ENCODE measurements at places on chromosomes 5 and 9. TPM values are rescaled to one million over a fixed set of nuclear protein-coding genes. Genes with fewer than 3 reads are reported as not detected.

The MARCOL gene
- total RNA-seq = not detected

The NRG2 gene
- 0.42 TPM for total RNA-seq

The PCDHA9 gene
- not detected for total RNA-seq

The NKD2 gene
- total RNA-seq = 4.2 TPM

The VCAN gene
- total RNA-seq = 0.45 TPM

The IQGAP2 gene
- 118 TPM for total RNA-seq

The CARTPT gene
- not detected for total RNA-seq

The ZNF474 gene
- 0.35 TPM for total RNA-seq

DNA sequence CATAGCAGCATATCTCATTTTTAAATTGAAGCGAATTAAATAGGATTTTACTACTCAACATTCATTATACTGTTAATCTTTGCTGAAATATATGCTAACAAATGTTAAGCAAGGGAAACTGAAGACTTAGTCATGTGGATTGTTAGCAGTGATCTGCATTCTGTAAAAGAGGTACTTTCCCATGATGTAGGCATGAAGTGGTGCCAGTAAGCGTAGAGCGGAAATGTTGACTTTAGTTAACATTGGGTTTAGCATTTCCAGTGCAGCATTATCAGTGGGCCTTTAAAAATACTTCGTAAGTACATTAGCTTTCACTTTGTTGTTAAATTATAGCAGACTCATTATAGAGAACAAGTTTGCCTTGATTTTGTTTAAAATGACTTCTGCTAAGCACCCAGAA, 130.3 kb downstream of the CDC42SE2 start:
- H3K4me1 ChIP-seq = peaks cover 82% of the 10 kb centered on the region
- H3K27me3 ChIP-seq = no peaks in the 10 kb centered on the region
- peaks cover 79% of the 10 kb centered on the region for H3K36me3 ChIP-seq
- peak; percentile 71 for DNase-seq
- H3K27ac ChIP-seq = peak overlapping the region; percentile 88

DNA sequence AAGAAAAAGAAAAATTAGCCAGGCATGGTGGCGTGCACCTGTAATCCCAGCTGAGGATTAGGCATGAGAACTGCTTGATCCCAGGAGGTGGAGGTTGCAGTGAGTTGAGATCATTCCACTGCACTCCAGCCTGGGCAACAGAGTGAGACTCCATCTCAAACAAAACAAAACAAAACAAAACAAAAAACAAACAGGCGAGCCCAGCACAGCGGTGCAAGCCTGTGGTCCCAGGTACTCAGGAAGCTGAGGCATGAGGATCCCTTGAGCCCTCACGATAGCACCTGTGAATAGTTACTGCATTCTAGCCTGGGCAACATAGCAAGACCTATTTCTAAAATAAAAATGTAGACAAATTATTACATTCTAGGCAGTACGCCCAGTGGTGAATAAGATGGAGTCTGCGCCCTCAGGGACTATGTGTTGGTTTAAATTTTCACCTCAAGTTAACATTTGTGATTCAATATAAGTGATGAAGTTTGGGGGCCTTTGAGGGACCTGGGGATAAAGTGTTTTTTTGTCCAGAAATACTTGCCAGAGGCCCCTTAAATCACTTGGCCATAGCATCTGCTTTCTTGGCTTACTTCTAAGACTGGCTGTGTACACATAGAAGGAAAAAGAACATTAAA, 3.4 kb upstream of the GAPVD1 start:
- no peak overlapping the region for H3K4me3 ChIP-seq
- DNase-seq = no peak

DNA sequence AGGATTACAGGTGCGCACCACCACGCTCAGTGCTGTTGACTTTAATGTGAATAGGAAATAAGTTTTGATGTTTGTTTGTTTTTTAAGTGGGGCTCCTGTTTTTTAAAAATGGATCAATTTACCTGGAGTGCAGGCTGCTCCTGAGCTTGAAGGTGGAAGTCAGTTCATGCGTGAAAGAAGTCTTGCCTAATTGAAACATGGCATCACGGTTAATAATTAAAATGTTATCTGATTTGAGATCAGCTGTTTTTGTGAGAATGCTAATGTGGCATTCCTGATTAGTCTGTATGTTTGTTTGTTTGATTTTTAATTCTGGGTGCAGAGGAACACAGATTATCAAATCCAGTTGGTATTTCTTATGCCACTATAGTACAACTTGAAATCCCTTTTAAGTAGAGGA, 6.5 kb downstream of the SFXN1 start:
- peaks cover 85% of the 10 kb centered on the region for H3K4me1 ChIP-seq
- no peak overlapping the region for H3K27ac ChIP-seq
- no peak overlapping the region for H3K4me3 ChIP-seq
- no peak for DNase-seq

- no peaks in the 10 kb centered on the region for H3K27me3 ChIP-seq
- no peaks in the 10 kb centered on the region for H3K4me1 ChIP-seq
- DNase-seq = no peak
- H3K36me3 ChIP-seq = no peaks in the 10 kb centered on the region
- no peak overlapping the region for H3K4me3 ChIP-seq
- H3K27ac ChIP-seq = no peak overlapping the region
Measured at GRCh38 chr9:82498541-82499317, 510.2 kb downstream of the SPATA31D1 start.

DNA sequence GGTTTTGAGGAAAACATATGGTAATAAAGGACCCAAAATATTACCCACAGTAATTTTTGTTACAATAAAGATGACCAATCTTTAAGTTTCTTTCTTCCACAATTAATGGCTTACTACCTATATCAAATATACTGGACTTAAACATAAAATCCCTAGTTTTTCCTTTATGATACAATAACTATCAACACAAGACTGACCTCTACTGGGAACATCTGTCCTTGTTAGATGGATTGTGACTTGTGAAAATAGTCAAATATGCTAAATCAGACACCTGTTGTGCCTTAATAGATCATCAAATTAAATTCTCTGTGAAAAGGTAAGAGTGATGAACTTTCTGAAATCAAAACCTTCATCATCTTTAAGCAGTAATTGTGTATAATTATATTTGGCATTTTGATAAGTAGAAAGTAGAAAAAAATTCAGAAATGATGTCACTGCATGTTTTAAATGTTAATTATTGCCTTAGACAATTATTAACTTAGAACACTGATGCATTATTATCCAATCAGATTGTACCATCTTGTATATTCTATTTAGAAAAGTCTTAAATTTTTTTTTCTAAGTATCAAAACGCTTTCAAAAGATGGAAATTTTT, 113.6 kb downstream of the DEPDC1B start:
- no peaks in the 10 kb centered on the region for H3K27me3 ChIP-seq
- H3K27ac ChIP-seq = no peak overlapping the region
- H3K4me3 ChIP-seq = no peak overlapping the region
- H3K36me3 ChIP-seq = no peaks in the 10 kb centered on the region
- peaks cover 2% of the 10 kb centered on the region for H3K4me1 ChIP-seq

GRCh38 chr9:130073373-130073772, 19.7 kb downstream of the GPR107 start:
- H3K27me3 ChIP-seq = no peaks in the 10 kb centered on the region
- H3K36me3 ChIP-seq = peaks cover 16% of the 10 kb centered on the region
- H3K27ac ChIP-seq = no peak overlapping the region

DNA sequence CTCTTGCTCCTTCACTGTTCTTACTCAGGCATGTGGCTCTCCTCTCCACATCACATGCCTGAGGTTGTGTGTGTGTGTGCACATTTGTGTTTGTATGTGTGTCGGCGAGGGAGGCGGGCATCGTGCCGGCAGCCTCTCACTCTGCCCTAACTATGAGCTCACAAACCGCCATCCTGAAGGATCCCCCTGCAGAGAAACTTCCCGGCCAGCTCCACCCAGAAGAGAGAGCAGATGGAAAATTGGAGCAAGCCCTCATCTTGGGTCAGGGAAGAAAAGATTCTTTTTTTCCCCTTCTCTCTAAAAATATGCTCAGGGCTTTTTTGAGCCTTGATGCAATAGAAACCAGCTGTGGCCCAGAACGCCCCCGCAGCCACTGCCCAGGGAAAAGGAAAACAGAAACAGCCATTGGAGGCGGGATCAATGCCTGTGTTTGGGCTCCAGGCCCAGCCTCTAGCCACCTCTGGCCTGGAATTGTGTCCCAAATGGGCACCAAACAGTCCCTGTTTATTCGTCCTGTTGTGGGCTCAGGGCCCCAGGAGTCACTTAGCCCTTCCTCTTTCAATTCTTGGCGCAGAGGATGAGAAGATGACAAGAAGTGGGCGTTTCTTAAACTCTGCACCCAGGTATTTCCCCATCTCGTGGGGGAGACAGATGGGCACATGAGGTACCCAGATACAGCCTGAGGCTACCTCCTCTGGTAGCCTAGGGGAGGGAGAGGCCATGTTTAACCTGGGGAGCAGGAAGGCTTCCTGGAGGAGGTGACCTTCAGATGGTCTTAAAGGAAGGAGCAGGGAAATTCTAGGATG, 151.5 kb downstream of the RGS3 start:
- H3K36me3 ChIP-seq = no peaks in the 10 kb centered on the region
- peaks cover 13% of the 10 kb centered on the region for H3K4me1 ChIP-seq
- H3K4me3 ChIP-seq = no peak overlapping the region
- H3K27ac ChIP-seq = no peak overlapping the region
- no peaks in the 10 kb centered on the region for H3K27me3 ChIP-seq

DNA sequence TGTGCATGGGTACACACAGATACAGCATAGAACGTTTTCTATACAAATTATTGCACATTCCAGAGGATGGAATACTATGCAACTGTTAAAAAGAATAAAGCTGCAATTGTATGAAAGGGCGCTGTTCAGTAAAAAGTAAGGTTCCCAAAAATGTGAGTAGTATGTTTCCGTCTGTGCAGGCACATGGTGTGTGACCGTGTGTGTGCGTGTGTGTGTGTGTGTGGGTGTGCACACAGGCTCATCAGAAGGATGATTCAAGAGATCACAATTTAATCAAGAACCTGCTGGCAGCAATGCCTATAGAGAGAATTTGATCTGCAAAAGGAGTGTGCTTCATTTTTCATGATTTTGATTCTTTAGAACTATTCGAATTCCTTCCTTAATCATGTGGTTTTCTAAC, 76.3 kb downstream of the SEMA4D start:
- peak overlapping the region; percentile 30 for H3K4me3 ChIP-seq
- peak overlapping the region; percentile 97 for H3K27ac ChIP-seq
- H3K4me1 ChIP-seq = peaks cover 99% of the 10 kb centered on the region
- DNase-seq = no peak
- H3K36me3 ChIP-seq = peaks cover 63% of the 10 kb centered on the region

DNA sequence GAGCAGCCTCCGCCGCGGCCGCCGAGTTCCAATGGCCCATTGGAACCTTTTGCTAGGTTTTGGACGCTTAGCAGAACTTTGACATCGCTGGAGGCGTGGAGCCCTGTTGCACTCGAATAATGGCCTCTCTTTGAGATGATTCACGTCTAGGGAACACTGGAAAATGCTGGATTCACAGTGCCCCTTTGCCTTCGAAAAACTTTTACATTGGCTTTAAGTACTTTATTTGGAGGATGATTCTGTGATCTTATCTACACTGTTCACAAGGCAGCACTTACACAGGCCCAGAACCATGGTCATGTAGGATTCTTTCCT, 536 bp upstream of the PPIC start:
- peaks cover 11% of the 10 kb centered on the region for H3K4me1 ChIP-seq
- H3K36me3 ChIP-seq = no peaks in the 10 kb centered on the region
- DNase-seq = no peak

DNA sequence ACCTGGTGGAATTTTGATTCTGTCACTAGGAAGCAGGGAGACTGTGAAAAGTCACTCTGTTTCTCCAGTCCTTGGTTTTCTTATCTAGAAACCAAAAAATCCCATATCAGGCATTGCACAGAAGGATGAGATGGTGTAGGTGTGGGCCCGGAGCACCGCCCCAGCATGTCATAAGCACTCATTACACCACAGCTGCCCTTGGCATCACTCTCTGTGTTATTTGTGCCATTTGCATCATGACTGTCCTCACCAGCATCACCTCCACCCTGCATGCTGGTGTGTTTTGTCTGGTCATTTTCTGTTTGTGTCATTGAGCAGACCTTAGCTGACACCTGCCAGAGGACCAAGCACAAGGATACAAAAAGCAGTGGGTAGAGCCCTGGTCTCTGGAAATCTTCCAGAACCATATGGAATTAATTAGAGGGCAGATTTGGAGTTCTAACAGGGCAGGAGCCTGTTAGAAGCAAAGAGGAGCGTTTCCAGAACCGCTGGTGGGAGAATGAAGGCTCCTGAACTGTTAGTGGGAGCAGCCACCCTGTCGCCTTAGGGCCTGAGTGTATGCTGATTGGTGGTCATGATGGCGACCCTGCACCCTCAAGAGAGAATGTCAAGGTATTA, 99.3 kb downstream of the AMBP start:
- H3K4me3 ChIP-seq = no peak overlapping the region
- no peaks in the 10 kb centered on the region for H3K27me3 ChIP-seq
- no peaks in the 10 kb centered on the region for H3K4me1 ChIP-seq
- H3K27ac ChIP-seq = no peak overlapping the region
- no peak for DNase-seq

- no peaks in the 10 kb centered on the region for H3K4me1 ChIP-seq
- no peak overlapping the region for H3K27ac ChIP-seq
- no peak for DNase-seq
- H3K36me3 ChIP-seq = no peaks in the 10 kb centered on the region
- H3K4me3 ChIP-seq = no peak overlapping the region
- peaks cover 11% of the 10 kb centered on the region for H3K27me3 ChIP-seq
Measured at GRCh38 chr5:143870362-143870761, 58.4 kb downstream of the HMHB1 start.

- H3K4me3 ChIP-seq = no peak overlapping the region
- no peaks in the 10 kb centered on the region for H3K4me1 ChIP-seq
- no peak overlapping the region for H3K27ac ChIP-seq
- H3K36me3 ChIP-seq = no peaks in the 10 kb centered on the region
Measured at GRCh38 chr5:61289669-61290306, 42.3 kb upstream of the ZSWIM6 start.

- H3K4me1 ChIP-seq = no peaks in the 10 kb centered on the region
- H3K36me3 ChIP-seq = no peaks in the 10 kb centered on the region
- no peak overlapping the region for H3K4me3 ChIP-seq
- H3K27ac ChIP-seq = no peak overlapping the region
Measured at GRCh38 chr9:13787234-13787833, 507.8 kb upstream of the MPDZ start.

GRCh38 chr5:109309326-109310063, 100.3 kb downstream of the PJA2 start:
- no peak for DNase-seq
- no peaks in the 10 kb centered on the region for H3K36me3 ChIP-seq
- no peaks in the 10 kb centered on the region for H3K27me3 ChIP-seq
- no peak overlapping the region for H3K4me3 ChIP-seq
- H3K4me1 ChIP-seq = no peaks in the 10 kb centered on the region

- no peak overlapping the region for H3K27ac ChIP-seq
- peaks cover 7% of the 10 kb centered on the region for H3K4me1 ChIP-seq
- no peak for DNase-seq
- no peaks in the 10 kb centered on the region for H3K36me3 ChIP-seq
- H3K27me3 ChIP-seq = no peaks in the 10 kb centered on the region
- H3K4me3 ChIP-seq = no peak overlapping the region
Measured at GRCh38 chr5:57111993-57112392, 61.9 kb upstream of the GPBP1 start.

DNA sequence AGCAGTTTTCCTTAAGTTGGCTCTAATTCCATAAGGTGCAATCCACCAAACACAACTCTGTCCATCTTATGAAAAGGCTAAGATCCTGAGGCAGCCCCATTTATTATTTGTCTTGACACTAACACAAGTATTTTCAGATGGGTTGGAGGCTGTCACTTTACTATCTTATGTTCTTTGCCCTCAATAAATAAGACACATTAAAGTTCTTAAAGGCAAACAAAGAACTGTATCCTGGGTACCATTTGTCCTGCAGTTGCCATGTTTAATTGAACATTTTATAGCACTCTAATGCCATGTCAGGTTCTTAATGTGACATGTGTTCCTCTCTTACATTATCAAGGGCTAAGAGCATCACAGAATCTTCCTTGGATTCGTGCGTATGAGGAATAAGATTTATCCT, 189.5 kb upstream of the SNX2 start:
- no peaks in the 10 kb centered on the region for H3K4me1 ChIP-seq
- DNase-seq = no peak
- H3K36me3 ChIP-seq = no peaks in the 10 kb centered on the region
- H3K27me3 ChIP-seq = peaks cover 7% of the 10 kb centered on the region
